ENCODE measurements at places on chromosomes 4 and X.

DNA sequence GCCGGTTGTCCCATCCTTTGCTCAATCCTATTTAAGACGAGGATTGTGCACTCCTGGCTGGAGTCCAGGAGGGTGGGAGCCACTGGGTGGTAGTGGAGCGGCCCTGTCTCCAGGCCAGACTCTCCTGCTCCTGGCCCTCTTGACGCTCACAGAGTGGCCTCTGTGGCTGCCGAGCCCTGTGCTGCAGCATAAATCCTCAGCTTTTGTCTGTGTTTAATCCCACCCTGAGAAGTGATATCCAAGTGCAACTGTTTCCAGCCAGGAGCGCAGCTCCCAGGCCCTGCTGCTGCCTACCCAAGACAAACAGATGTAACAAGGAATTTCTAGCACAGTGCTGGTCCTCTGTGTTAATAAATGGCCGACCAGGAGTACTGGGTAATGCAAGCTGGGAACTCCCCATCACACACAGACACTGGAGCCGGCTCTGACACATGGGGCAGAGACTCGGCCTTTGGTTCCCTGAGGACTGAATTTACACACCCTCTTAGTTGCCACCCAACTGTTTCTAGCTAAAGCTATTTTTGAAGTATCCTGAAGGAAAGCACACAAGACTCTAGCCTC is 85.3 kb downstream of the GATB start:
- DNase-seq, result no peak

- no peak for DNase-seq
Measured at GRCh38 chr4:42610941-42611340, 46.0 kb downstream of the ATP8A1 start.

DNA sequence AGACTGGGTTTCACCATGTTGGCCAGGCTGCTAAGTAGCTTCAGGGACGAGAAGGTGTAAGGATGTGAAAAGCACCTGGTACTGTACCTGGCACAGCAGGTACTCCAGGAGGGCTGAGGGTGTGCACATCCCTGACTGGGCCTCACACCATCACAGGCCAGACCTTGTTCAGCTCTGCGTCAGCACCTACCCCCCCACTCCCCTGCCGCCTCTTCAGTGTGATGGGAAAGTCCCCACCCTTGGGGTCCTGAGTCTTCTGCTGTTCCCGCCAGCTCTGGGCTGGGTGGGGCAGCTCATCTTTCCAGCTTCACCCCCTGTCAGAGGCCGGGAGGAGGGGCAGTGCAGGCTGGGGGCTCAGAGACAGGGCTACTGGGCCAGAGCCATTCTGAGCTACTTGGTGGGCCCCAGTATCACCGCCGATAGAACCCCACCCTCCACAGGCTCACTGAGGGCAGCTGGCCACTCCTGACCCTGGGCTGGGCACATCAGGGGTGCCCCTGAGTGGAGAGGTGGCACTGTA is 6.7 kb upstream of the SH3BP2 start:
- peak; percentile 73 for DNase-seq

DNA sequence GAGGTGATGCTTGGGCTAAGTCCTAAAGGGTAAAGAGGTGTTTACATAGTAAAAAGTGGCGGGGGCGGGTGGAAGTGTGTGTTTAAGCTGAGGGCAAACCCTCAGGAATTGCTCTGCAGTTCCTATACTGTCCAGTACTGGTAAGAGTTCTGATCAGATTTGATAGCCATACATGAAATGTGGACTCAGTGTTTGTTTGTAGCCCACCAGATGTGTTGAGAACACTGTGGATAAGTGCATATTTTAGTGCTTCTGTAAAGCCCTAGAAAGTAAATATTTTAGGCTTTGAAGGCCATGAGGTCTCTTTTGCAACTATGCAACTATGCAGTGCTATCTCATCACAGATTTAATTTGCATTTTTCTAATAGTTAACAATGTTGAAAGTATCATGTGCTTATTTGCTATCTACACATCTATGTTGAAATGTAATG is 80.7 kb upstream of the EOLA2 start:
- no peak for DNase-seq

DNA sequence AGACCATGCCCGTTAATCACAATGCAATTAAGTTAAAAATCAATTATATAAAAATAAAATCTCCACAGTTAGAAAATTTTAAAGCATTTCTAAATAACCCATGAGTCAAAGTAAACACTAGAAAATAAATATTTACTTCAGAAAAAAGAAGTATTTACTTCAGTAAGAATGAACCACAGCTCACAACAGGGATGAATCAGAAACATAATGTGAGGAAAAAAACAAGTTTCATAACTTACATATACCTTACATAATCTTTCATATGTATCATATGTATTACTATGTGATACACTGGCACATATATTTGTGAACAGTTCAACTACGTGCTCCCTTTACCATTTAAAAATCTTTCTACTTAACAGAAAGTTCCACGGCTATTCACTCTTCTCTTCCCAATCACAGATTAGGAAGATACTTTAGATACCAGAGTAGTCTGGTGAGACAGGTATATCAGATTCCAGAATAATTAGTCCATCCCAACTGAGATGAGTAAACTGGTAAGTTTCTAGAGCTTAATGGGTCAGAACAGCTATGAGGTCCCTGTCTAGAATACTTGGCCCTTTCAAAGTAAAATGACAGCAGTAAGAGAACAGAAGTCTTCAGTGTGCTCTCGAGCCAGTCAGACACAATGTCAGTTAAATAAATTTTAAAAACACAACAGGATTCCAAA is 70.3 kb downstream of the SH3RF1 start:
- no peak for DNase-seq

- no peak for DNase-seq
Measured at GRCh38 chrX:24480400-24480865, 15.3 kb downstream of the PDK3 start.

DNA sequence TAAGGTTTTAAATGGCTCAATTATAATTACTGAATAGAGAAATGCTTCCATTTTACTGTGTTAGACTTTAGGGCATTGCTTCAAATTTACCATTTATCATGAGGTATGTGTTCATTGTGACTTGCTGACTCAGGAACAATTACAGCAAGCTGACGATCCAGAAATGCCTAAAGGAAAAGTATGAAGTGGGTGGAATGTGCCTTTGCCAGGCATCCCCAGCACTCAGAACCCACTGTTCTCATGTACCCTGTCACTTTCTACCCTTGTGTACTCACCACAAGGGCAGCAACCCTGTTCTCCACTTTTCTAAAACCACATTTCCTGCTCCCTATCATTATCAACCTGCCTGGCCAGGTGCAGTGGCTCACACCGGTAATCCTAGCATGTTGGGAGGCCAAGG is 41.5 kb downstream of the QRFPR start:
- DNase-seq, result no peak

DNA sequence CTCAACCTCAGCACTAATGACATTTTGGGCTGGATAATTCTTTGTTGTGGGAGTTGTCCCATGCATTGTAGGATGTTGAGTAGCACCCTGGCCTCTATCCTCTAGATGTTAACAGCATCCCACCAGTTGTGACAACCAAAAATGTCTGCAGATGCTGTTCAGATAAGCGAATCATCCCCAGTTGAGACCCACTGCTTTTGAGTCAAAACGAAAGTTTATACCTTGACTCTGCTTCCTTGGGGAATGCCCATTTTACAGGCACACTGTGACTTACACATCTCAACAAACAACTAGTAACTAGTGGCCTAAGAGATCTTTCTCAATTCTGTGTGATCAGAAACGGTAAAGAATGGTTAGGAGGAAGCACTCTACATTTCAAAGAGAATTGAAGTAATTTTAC is 37.0 kb downstream of the SEPSECS start:
- no peak for DNase-seq

DNA sequence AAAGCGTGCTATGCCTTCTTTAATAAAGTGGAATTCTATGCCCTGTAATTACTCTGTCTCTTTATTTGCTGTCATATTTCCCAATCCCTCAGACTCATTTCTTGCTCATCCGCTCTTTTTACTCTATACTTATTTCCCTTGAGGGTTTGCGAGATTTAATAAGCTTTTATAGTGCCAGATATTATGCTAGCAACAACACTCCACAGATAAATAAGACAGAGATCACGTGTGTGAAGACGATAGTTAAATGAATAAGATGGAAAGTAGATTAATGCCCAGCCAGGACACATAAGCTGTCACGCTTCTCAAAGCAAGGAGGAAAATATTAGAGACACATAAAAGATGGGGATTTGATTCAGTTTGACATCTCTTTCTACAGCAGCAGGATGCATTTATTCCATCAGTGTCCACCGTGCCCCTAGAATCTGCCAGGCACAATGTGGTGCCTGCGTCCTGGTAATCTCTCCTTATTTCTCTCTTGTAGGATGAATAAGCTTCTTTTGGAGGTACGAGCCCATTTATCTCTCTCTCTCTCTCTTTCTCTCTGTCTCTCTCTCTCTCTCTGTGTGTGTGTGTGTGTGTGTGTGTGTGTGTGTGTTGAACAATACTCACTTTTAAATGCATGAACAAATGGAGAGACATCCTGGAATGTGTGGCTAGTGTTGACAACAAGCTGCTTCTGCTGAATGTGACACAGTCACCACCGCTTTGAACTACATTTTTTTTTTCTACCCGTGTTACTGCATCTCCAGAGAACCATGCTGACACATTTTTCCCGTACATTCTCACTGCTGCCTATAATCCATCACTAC is 48.2 kb downstream of the TMEM156 start:
- no peak for DNase-seq

DNA sequence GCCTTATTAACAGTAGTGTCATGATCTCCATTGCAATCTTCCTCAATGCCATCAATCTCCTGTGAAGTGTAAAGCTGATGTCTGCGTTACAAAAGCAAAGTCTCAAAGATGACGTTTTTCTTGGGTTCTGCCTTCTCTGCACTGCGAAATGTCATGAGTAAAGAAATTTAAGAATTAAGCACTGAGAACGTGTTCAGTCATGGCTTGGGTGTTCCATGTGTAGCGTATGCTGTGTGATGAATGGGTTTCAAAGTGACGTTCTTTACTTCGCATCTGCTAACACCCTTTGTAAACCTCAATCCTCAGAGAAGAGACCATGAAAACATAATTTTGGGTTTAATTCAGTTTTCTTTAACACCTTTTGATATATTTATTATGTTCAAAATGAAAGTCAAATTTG is 999 bp downstream of the NAP1L5 start:
- DNase-seq, result no peak

DNA sequence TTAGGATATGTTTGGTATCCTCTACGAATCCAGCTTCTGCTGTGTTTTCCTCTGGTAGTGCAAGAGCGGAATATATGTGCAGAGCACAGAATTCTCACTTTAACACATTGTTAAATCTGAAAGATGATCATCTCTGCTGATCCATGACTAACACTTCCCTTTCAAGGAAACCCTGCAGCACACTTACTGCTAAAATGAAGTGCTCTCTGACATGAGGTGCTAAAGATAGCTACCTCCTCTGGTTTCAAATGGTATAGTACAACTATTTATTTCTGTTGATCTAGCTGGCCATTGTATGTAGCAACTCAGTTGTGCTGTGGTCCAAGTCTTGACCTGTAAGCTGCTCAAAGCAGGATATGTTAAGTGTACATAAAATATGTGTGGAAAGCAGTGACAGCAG is 162.4 kb upstream of the FMR1 start:
- DNase-seq, result no peak

All from chondrocyte (in vitro differentiated cells).